ENCODE measurements at places on chromosomes 5 and 9. TPM values are rescaled to one million over a fixed set of nuclear protein-coding genes. Genes with fewer than 3 reads are reported as not detected.

WNT8A gene
- not detected for total RNA-seq

CD274 gene
- total RNA-seq, result 2.1 TPM

ABCA1 gene
- total RNA-seq, result 5.0 TPM

SCAI gene
- 1.9 TPM for total RNA-seq

FCHSD1 gene
- total RNA-seq, result 7.4 TPM

AK1 gene
- total RNA-seq, result 80.0 TPM

ENTREP1 gene
- 0.48 TPM for total RNA-seq

COL27A1 gene
- 15.5 TPM for total RNA-seq

KIF4B gene
- not detected for total RNA-seq

QRFP gene
- not detected for total RNA-seq

ENTPD8 gene
- 0.28 TPM for total RNA-seq

TOR4A gene
- total RNA-seq, result 28.2 TPM

OR1L8 gene
- total RNA-seq, result not detected

S1PR3 gene
- total RNA-seq, result 32.4 TPM

NUTM2F gene
- total RNA-seq, result not detected

CCDC192 gene
- not detected for total RNA-seq

SHISAL2B gene
- total RNA-seq, result not detected

SUSD3 gene
- total RNA-seq, result 0.62 TPM

FABP6 gene
- total RNA-seq, result 0.87 TPM

CDC20B gene
- total RNA-seq, result 0.16 TPM

PCDHGA4 gene
- total RNA-seq, result 0.10 TPM

TGFBI gene
- total RNA-seq, result 1,874 TPM

FAM151B gene
- total RNA-seq, result 1.8 TPM

GAS1 gene
- 0.10 TPM for total RNA-seq

C9orf153 gene
- total RNA-seq, result not detected

FYB1 gene
- 14.4 TPM for total RNA-seq

PGM5 gene
- not detected for total RNA-seq

CATSPER3 gene
- 0.59 TPM for total RNA-seq

CSF1R gene
- total RNA-seq, result 0.17 TPM

SLC34A3 gene
- total RNA-seq, result 0.13 TPM

PAX5 gene
- not detected for total RNA-seq

TAS2R1 gene
- not detected for total RNA-seq

ASTN2 gene
- 5.1 TPM for total RNA-seq

FEM1C gene
- 7.6 TPM for total RNA-seq

FGF10 gene
- not detected for total RNA-seq

GRXCR2 gene
- not detected for total RNA-seq

PAEP gene
- total RNA-seq, result 0.27 TPM

ZNF454 gene
- total RNA-seq, result not detected

GGTA1 gene
- total RNA-seq, result not detected

GABRB2 gene
- not detected for total RNA-seq

AKNA gene
- total RNA-seq, result 4.5 TPM

EPB41L4A gene
- total RNA-seq, result 1.3 TPM

KCNMB1 gene
- not detected for total RNA-seq

GALNT12 gene
- total RNA-seq, result 4.1 TPM
